Epithelial cell of proximal tubule (primary cell): ENCODE measurements at places on chromosomes 7 and 10. TPM values are rescaled to one million over a fixed set of nuclear protein-coding genes. Genes with fewer than 3 reads are reported as not detected.

PTN gene
- total RNA-seq = 16.8 and 21.5 TPM in 2 replicates

HMX2 gene
- total RNA-seq = not detected in 2 replicates

- no peak for DNase-seq
Measured at GRCh38 chr7:121157885-121158590, 169.5 kb downstream of the CPED1 start.

DNA sequence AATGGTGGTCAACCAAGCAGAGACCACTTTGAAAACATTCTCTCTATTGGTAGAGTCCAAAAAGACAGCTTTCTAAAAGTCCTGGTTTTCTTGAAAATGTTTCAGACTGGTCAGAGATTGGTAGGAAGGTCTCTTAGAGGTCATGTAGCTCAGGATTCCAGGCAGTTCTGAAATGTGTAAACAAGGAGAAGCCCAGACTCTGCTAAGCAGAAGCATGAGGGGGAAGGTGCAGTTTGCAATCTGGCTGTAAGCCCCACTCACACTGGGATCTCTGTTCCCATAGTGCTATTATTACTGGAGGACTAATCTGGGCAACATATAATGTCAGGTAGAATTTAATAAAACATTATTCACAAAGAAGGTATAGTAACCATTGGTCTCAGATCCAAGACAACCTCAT, 101.1 kb downstream of the MAGI2 start:
- DNase-seq = no peak

- no peak for DNase-seq
Measured at GRCh38 chr7:88184848-88185304, 35.0 kb downstream of the SRI start.

DNA sequence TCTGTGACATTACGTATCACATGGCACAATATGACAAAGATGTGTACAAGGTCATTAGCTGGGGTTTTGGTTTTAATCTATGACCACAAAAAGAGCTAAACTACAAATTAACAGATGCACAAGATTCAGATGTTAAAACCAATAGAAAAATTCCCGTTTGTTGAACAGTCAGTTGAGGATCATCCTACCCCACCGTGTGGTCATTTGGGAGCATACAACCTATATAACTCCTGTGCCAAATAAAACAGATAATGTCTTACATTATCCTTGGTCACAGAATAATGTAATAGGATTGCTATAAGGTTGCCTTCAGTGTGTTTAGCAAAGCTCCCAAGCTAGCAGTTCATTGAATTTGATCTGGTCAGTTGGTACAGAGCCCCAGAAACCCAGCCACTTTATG, 28.2 kb downstream of the ASNS start:
- no peak for DNase-seq

CPN1 gene
- not detected in 2 replicates for total RNA-seq

GRCh38 chr7:16668049-16668858, 22.3 kb downstream of the BZW2 start:
- DNase-seq = peak; percentile 81

DNA sequence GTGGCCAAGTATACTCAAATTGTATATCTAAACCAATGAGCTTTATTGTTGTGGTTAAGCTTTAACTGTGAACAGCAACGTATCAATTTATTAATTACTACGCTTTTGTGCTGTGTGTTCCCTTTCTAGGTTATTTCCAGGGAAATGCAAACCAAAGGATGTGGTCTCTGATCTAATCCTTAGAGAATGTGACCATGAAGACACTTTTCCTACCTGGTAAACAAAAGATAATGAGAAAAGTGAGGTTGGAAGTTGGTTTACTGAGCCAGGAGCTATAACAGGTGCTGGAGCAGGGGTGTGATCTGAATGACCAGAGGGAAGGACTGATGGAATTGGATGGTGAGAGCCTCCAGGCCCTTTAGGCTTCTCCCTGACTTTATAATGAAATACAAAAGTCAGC, 25.4 kb upstream of the CALU start:
- DNase-seq = peak; percentile 49

EPO gene
- not detected in 2 replicates for total RNA-seq

DNA sequence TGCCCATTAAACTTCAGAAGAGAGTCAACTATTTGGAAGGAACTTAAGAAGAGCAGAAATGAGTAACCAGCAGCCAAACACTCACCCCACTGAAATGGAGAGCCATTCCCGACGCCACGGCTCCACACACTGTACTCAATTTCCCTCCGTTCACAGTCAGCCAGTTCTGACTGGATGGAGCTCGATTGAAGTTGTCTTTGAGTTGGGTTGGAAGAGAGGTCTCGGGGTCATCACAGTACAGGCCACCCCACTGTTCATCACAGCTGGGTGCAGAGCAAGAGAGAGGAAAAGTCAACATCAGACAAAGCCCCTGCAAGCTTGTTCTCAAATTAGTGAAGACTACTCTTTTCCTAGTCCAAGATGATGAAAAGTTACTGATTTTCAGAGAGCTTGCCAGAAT, 75.9 kb upstream of the SLC26A5 start:
- DNase-seq = no peak

DNA sequence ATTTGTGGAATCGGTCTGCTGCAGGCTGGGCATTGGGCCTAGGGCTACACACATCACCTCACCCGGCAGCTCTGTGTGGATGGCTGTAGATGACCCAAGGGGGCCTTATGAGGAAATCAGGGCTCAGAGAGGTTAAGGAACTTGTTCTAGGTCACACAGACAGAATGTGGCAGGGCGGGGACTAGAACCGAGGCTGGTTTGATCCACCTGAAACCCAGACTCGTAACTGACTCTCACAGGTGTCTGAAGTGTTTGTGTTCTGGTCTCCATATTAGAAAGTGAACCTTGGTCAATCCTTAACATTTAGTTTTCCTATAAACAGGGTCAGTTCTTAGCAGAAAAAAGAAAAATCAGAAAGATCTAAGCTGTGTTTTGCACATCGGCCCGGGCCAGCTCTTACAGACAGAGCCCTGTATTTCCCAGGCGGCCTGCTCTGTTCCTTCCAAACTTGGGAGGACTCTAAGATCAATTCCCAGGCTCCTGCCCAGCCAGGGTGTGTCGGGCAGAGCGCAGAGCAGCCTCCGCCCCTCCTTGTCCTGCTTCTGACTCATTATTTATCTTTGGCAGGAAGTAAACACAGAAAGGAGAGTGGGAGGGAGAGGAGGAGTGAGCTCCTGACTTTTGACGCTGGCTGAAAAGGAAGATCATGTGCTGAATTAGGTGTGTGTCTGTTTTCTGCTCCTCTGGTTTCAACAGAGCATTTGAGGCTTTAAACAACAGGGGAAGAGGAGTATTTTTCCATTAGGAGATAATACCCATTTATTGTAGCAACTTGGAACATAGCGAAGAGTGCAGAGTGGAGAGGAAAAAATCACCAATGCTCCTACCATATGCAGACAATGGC, 74.1 kb downstream of the TACC2 start:
- DNase-seq = peak; percentile 82

DNA sequence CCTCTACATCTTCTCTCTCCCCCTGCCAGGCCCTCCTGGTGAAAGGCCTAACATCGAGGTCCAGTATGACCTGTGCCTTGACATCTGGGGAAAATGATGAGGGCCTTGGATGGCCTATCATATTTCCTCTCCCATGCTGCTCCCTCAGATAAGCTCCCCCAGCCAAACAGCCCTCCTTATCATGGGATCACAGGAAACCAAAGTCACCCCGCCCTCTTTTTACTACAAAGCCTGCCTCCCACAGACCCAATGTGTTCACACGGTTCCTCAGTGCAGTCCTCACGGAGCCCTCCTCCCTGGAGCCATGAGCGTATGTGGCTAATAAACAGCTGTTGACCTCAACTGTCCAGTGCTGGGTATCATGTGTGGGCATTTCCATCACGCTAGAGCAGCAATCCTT, 32.0 kb downstream of the C10orf90 start:
- no peak for DNase-seq

GRCh38 chr7:97011536-97012364, 6.4 kb downstream of the DLX6 start:
- no peak for DNase-seq

DNA sequence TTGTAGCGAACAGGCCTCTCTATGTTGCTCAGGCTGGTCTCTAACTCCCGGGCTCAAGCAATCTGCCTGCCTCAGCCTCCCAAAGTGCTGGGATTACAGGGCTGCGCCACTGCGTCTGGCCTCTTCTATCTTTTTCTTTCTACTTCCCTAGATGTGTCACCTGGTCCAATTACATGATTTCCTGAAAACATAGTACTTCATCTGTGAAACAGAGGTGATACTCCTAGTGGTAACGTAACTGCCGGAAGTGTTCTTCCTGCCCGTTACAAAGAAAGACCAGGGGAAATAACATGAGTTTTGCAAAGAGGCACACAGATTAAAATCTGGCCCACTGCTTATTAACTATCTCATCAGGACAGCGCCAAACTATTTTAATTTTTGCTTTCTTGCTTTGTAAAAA, 18.4 kb upstream of the HGF start:
- DNase-seq = no peak

LEP gene
- not detected in 2 replicates for total RNA-seq

PRSS37 gene
- total RNA-seq = not detected in 2 replicates

DNA sequence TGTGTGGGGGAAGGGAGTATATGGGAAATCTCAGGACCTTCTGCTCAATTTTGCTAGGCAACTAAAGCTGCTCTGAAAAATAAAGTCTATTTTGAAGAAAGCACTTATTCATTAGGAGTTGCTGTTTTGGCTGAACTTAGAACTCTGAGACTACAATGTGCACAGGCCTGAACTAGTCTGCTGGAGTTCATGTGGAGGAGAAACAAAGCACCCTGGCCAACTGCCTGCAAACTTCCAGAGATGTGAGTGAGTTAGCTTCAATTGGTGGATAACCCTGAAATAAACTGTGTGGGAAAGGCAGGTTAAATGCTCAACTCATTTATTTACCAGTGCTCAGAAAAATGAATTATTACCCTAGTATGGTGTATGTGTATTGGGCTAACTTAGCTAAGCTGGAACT, 17.3 kb upstream of the FAM241B start:
- no peak for DNase-seq

DNA sequence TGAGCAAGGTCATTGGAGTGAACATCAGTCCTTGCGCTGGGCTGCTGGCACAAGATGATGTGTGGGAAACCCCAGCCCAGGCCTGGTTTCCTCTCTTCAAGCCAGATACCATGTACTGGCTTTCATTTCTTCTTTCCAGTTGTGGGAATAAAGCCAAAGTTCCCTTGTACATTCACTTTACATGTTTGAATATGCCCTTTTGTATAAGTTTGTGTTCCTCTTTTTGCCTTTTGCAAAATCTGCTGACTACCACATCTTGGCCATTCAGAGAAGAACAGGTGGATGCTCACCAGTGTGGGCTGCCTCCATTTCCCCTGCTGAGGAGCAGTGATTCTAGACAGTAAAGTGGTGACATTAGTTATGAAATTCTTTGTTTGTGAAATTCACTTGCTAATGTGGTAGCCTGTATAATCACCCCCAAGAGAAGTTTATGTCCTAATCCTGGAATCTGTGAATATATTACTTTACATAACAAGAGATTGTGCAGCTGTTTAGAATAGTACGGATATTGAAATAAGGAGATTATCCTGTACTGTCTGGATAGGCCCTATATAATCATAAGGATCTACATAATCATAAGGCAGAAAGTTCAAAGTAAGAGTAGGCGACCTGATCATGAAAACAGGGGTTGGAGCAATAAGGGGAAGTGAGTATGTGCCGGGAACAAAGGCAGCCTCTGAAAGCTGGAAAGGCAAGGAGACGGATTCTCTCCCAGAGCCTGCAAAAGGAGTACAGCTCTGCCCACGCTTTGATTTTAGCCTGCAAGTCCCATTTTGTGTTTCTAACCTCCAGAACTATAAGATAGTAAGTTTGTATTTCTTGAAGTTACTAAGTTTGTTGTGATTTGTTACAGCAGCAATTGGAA, 18.8 kb upstream of the AOAH start:
- DNase-seq = no peak
